Stimulated activated CD4-positive, alpha-beta T cell treated with anti-CD3 and anti-CD28 coated beads, Interleukin-4, amount 100 ng/mL, for 24 hours (primary cell): ENCODE measurements at places on chromosomes 2 and 18.
A peak's percentile ranks its signal among the peaks of the same experiment; 100 is the strongest.

DNA sequence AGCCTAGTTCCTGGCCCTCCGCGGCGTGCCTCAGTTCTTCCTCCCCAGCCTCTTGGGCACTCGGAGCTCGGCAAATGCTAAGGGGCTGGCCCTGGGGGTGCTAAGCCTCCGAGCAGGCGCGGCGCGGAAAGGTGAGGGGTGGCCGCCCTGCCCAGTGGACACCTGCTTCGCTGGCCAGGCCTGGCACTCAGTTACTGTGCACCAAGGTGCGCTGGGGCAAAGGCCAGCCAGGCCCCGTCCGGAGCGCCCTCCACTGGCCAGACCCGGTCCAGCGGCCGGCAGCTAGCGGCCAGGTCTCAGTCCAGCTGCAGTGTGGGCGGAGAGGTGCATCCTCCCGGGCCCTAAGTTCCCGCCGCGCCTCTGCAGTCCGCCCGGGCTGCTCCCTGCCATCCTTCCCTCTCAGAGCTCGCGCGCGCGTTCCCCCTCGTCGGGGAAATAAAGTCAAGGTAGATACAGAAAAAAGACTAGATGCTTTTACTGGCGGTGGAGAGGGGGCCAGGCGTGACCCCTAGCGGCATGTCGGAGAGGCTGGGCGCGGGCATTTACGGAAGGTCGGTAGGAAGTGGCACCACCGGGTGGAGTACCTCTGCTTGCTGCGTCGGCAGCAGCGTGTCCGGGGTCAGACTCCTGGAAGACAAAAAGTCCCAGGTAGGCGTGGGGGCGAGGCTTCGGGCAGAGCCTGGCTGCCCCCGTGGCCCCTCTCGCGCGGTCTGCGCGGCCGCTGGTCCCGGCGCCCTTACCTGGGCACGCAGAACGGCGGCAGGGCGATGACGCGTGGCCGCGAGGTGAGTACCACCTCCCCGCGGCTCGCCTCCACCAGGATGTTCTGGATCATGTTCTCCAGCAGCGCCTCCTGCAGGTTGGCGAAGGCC is 9.4 kb upstream of the CRYBA2 start:
- peak; percentile 53 for DNase-seq

- no peak for DNase-seq
Observed at GRCh38 chr2:231470246-231470900, 6.1 kb upstream of the NCL start.

DNA sequence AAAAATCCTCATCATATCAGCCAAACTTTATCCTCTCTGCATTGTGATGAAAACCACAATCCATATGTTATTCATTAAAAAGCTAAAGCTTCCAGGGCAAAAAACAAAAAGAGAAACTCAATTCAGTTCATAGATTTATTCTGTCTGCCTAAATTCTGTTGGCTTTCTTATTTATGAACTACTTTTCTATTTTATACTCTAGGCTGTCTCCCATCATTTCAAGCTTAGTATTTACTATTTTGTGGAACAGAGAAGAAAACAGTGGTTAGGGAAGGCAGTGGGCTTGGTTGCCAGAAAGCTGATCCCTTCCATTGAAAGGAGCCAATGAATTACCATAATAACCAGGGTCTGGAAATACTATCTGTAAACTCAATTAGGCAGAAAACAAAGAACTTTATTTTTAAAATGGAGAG is 71.8 kb downstream of the RAPH1 start:
- no peak for DNase-seq

DNA sequence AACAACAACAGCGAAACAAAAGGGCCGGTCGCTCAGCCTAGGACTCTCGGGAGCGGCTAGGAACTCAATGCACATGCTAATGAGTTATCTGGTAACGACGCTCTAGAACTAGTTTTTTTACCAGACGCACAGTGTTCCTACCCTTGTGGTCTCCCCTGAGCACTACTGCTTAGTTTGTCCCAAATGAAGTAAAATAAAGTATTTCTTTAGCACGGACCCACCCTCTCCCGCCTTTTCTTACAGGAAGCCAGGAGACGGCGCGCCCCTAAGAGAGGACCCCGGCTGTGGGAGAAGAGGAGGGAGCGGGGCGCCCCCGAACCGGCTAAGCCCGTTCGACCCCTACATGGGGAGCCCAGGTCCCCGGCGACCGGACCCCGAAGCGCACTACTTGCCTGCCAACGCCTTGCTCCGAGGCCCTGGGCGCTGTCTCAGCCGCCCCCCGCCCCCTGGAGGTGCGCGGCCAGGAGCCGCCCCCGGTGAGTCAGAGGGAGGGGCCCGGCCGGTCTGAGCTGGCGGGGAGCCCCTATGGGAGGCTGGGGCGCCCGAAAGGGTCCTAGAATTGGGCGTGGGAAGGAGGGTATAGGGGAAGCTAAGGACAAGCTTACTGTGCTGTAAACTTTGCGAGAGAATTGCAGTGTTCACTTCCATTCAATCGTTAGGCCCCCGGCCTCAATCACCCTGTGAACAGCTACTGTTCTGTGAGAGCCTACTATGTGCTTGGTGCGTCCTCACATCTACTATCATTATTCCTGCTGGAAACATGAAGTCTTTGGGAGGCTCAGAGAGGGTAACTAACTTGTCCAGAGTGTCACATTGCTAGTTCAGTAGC is 3.6 kb upstream of the CAPG start:
- DNase-seq: no peak

- no peak for DNase-seq
Observed at GRCh38 chr2:120963997-120964705, 228.5 kb downstream of the GLI2 start.
